ENCODE measurements at places on chromosomes 6 and 20. TPM values are rescaled to one million over a fixed set of nuclear protein-coding genes. Genes with fewer than 3 reads are reported as not detected.

LY6G6F gene
- not detected for total RNA-seq

ZNF311 gene
- total RNA-seq = 0.35 TPM

DEF6 gene
- 2.8 TPM for total RNA-seq

EPPIN gene
- not detected for total RNA-seq

RAB32 gene
- total RNA-seq = 7.6 TPM

ADGRF5 gene
- 48.0 TPM for total RNA-seq

CCM2L gene
- 10.3 TPM for total RNA-seq

SPATS1 gene
- not detected for total RNA-seq

TMEM239 gene
- not detected for total RNA-seq

Data from Right ventricle myocardium inferior (tissue), 1 donor.